ENCODE measurements at places on chromosomes 5 and 9.

DNA sequence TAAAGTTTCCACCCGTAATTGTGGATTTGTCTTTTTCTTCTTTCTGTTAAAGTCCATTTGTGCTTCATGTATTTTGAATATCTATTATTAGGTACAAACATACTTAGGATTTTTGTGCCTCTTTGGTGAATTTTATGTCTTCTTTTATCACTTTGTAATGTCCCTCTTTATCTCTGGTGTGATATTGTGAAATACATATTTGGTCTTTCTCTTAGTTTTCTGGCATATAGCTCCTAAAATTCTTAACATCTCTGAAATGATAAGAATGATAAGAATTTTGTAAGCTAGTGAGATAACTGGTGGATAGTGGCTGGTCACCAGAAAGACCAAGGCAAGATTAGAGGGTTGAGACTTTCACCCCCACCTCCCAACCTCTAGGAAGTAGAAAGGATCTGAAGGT lies 111.1 kb downstream of the KCTD16 start:
- ATAC-seq = no peak

- ATAC-seq = peak; percentile 31
Observed at GRCh38 chr5:122507581-122507980, 195.5 kb downstream of the SNCAIP start.

DNA sequence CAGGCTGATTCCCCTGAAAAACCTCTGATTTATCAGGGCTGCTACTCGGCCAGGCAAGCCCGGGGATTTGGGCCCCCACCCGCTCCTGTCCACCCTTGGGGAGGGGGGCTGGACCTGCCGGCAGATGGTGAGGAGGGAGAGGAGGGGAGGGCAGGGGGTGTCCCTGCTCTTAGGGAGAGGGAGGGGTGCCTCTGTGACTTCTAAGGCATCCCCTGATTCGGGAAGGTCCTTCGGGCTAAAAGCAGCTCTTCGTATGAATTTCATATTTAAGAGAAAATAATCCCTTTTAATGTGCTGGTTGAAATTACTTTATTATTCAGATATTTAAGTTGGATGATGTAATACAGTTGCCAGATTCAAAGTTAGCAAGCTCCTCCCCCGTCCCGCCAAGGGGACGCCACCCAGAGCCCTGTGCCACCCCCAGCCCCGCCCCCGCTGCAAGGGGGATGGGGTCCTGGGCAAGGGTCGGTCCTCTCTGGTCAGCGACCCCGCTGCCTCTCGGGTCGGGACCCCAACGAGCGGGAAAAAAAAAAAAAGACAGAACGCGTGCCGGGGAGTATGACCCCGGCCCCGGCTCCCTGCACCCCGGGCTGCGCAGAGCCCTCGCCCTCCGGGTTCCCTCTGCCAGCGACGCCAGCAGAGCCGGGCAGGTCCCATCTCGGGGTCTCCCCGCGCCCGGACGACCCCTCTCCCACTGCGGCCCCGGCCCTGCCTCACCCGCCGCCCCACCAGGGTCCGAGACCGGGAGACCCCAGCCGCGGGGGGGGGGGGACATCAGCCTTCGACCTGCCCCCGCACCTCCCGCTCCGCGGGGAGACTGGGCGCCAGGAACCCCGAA lies 12.4 kb downstream of the LHX3 start:
- ATAC-seq = no peak

DNA sequence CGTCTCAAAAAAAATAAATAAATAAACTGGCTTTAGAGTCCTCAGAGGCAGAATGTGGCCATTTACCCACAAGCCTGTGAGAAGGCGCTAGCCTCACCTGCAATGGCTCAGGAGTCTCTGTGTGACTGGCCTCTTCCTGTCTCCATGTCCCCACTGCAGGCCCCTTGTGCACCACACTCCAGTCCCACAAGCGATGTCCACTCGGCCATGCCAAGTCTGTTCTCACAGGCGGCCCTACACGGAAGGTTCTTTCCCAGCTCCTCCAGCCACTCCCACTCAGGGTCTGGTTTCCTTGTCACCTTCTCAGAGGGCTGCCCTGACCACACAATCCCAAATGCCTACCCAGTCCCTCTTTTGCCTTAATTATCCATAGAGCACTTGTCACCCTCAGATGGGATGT lies 38.2 kb downstream of the POLR1E start:
- no peak for ATAC-seq

DNA sequence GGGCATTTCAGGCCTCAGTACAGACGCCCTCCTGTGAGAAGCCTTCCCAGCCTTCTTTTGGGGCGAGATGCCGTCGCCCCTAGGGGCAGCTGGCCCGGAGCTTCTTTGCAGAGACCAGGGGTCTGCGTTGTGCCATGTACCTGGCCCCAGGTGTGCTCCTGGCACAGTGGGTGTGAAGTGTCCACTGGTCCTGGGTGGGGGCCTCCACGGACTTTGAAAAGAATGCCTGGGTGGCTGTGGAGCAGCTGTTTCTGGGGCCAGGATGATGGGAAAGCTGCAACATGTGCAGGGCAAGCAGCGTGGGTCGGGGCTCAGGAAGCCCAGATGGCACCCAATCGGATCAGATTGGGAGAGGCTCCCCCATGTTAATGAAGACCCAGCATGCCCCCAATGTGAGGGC lies 47.8 kb downstream of the WNK2 start:
- no peak for ATAC-seq

DNA sequence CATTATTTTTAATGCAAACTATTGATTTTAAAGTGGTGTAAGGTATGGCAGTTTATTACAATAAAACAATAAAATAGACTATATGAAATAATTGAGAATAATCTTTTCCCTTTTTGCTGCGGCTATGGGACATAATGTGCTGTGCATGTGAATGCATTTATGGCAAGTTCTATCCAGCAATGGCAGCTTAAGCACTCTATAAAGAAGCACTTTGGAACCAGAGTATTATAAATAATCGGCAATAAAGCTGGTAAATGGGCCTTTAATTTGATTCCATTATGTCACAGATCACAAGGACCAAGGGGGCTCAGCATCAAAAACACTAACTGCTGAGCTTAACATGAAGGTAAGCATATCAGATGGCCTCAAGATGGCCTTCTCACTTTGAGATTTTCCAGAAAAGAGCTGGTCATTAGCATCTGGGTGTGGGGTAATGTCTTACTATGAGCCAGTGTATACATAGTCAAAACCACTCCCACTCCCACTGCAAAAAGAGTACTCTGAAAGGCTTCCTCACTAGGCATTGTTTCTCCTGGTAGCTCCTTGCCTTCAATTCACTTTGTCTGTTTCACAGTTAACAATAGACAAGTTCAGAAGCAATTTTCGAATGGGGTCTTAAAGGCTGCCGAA lies 97.1 kb upstream of the ASTN2 start:
- no peak for ATAC-seq

DNA sequence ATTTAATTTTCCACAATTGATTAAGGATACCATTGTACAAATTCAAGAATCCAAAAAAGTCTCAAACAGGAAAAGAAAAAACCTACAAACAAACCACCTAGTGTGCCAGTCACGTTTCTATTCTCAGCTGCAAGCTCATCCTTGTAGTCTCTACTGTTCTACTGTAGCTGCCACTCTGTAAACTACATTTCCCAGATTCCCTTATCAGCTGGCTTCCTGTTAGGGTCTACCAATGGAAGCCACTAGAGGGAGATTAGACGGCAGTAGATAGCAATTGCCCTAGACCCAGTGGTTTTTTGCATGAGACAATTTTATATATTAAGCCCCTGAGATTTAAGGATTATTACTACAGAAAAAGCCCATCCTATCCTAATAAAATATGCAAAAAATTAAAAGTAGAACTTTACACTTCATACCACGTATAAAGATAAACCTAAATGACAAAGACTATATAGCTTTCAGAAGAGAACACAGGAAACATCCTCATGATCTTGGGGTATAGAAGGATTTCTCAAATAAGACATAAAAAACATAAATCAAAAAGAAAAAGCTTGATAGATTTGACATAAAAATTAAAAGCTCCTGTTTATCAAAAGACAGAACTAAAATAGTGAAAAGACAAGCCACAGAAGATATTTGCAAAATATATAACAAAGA lies 37.4 kb downstream of the P4HA2 start:
- ATAC-seq = peak; percentile 67

DNA sequence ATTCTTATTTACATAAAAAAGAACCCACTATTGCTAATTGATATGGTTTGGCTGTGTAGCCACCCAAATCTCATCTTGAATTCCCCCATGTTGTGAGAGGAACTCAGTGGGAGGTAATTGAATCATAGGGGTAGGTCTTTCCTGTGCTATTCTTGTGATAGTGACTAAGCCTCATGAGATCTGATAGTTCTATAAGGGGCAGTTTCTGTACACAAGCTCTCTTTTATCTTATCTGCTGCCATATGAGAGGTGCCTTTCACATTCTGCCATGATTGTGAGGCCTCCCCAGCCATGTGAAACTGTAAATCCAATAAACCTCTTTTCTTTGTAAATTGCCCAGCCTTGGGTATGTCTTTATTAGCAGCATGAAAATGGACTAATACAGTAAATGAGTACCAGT lies 58.2 kb upstream of the PRR16 start:
- no peak for ATAC-seq

- peak; percentile 58 for ATAC-seq
Observed at GRCh38 chr9:94805051-94805489, 78.6 kb downstream of the AOPEP start.

DNA sequence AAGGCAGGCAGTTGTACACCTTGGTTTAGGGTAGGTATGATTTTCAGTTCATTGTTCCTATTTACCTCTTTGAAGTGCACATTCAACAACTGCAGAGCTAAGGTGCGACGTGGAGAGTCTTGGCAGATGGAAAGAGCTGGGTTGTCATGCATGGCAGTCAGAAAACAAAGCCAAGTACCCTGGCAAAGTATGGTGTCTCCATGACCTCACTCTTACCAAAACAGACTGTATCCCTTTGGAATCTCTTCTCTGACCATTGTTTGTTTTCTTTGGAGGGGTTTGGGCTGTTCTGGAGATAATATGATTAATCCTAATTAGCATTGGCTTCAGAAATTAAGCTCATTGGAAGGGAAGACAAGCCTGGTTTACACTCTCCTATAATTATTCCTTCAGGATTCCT lies 665.7 kb downstream of the DNAH5 start:
- no peak for ATAC-seq

GRCh38 chr5:142617416-142618129 lies 68.3 kb downstream of the FGF1 start:
- ATAC-seq = no peak

- no peak for ATAC-seq
Observed at GRCh38 chr5:158998793-158999325, 100.9 kb downstream of the EBF1 start.

- ATAC-seq = no peak
Observed at GRCh38 chr9:78967596-78968217, 604.1 kb upstream of the TLE4 start.

DNA sequence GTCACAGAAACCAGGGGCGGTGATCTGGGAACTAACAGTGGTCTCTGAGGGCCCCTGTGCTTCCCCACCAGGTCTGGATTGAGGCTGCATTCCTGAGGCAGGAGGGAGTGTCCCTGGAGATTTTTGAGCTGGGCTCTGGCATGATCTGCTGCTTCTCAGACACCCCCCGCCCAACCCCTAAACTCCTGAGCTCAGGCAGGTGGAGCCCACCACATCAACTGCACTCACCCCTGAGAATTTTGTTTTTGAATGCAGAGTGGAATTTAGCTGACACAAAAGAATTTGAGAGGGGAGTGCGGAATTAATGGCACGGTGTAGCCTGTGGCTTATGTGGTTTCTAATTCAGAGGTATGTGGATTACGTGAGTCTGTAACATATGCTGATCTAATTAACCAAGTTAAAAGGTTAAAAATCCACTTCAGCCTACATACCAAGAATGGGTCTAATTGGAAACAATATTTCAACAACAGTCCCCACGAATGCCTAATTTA lies 23.9 kb upstream of the CTSL start:
- no peak for ATAC-seq

DNA sequence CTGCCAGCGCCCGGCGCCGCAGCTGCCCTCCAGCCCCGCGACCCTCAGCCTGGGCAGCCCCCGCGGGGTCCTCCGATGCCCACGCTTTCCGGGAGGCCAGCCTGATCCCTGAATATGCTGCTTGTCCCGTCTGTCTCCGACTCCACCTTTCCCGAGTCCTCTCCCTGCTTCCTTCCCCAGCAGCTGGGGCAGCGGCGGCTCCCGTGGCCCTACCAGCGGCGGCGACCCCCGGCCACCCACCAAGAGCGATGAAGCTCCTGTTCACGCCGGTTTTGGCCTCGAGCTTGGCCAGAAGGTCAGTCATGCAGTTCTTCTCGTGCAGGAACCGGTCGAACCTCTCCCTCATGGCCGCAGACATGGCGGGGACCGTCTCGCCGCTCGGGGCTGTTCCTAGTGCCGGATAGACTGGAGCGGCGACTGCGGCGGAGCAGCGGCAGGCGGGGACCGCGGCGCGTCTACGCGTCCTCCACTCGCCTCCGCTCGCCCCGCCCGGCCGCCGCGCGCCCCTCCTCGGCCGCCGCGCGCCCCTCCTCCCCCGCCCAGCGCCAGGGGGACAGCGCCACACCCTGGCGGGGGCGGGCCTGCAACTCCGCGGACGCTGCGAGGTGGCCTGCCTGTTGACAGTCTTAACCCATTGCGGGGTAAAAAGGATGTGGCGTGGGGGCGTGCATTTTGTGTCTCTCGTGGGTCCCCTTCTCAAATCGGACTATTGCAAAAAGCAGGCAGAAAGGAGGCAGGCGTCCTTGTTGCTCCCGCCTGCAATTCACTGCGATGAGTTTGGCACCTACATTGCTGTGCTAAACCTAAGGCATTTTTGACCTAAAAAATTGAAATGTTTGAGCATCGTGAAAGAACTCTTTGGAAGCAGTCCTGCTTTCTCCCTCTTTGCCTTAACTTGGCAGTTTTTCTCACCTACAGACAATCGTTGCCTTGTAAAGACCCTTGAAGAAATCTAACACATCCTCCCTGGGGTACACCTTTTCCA lies at the start of gene REEP5:
REEP5 (minus strand) TSS at position 395 of the 985 bp plus-strand sequence; CDS start at position 358, 37 bp downstream.
- ATAC-seq = peak; percentile 93

GRCh38 chr5:154002511-154003020 lies 36.1 kb downstream of the FAM114A2 start:
- no peak for ATAC-seq

- ATAC-seq = no peak
Observed at GRCh38 chr9:78397045-78397444, 100.1 kb downstream of the PSAT1 start.

GRCh38 chr9:101369286-101369685 lies 15.5 kb downstream of the BAAT start:
- ATAC-seq = no peak

GRCh38 chr9:130682421-130683121 lies 11.0 kb upstream of the EXOSC2 start:
- peak; percentile 67 for ATAC-seq

- no peak for ATAC-seq
Observed at GRCh38 chr5:158979290-158979689, 120.4 kb downstream of the EBF1 start.

DNA sequence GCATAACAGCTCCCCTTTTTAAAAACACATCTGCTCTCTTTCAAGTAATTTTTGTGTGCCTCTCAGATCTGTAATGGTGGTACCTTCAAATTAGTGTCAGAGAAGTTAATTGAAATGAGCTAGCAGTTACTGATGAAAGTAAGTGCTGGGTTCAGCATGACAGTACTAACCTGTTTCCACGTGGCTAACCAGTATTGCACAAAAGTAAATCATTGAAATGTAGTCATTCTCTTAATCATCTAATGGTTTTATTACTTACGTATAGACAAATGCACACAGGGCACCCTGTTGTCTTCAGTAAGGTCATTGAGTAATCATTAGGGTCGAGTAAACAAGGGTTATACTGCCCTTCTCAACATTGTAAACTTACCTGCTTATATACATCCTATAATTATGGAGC lies 157.8 kb upstream of the PRR16 start:
- peak; percentile 66 for ATAC-seq

- ATAC-seq = no peak
Observed at GRCh38 chr9:116015855-116016254, 137.7 kb upstream of the PAPPA start.

GRCh38 chr9:116096853-116097252 lies 56.7 kb upstream of the PAPPA start:
- ATAC-seq = no peak

Data from esophagus mucosa (tissue), 1 donor.